Chondrocyte (in vitro differentiated cells): ENCODE measurements at places on chromosomes 4 and X. TPM values are rescaled to one million over a fixed set of nuclear protein-coding genes. Genes with fewer than 3 reads are reported as not detected.

The HHIP gene
- 28.5 to 38.3 TPM (median 32.4 TPM) in 3 replicates for total RNA-seq

The GIMD1 gene
- not detected in 3 replicates for total RNA-seq

The LDB2 gene
- 1.5 to 6.3 TPM (median 2.0 TPM) in 3 replicates for total RNA-seq

The NOCT gene
- 23.8 to 31.6 TPM (median 31.5 TPM) in 3 replicates for total RNA-seq

The ADGRL3 gene
- 10.0 to 19.6 TPM (median 11.6 TPM) in 3 replicates for total RNA-seq

The P2RY4 gene
- total RNA-seq: not detected in 3 replicates

The LRBA gene
- total RNA-seq: 19.7 to 41.9 TPM (median 25.1 TPM) in 3 replicates

DNA sequence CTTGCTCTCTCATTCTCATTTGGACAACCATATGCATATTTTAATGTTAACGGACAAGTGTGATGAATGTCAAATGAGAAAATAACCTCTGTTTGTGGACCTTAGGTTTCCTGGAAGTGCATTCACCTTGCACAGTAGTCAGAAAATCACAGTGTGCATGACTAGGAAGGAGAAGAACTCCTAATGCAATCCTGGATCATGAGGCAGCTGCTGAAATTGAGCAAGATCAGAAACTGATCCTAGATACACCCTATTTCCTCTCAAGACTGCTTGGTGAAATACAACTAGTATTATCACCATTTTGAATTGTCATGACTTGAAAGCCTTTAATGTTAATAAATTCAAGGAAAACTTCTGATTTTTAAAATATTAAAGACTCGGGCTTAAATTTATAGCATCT is 1148.9 kb downstream of the STIM2 start:
- no peak for DNase-seq
- H3K27me3 ChIP-seq: no peaks in the 10 kb centered on the region
- no peaks in the 10 kb centered on the region for H3K4me1 ChIP-seq
- H3K27ac ChIP-seq: no peak overlapping the region
- no peak overlapping the region for H3K4me3 ChIP-seq

DNA sequence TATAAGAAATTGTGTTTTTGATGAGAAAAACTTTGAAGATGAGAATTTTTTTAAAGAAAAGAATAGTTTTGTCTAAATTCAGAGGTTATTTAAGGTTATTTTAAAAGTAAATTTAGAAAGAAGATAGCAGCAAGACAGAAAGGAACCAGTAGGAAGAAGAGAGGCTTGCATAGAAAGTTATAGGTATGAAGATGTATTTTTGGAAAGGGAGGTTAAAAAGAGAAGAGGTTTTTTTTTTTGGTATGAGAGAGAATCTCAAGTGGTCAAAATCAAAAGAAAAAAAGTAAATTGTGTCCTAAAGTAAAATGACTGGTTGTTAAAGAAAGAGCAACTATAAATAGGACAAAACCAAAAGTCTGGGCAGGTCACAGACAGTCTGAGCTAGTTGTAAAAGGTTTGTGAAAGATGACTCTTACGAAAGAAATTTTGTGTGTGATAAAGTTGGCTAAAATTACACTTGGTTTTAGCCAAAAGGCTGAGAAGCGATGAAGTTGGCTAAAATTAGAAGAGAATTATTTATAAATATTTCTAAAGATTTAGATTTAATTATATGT is 16.4 kb upstream of the EIF4E start:
- H3K4me3 ChIP-seq: no peak overlapping the region
- H3K27ac ChIP-seq: peak overlapping the region; percentile 53
- H3K4me1 ChIP-seq: peaks cover 15% of the 10 kb centered on the region
- H3K36me3 ChIP-seq: no peaks in the 10 kb centered on the region

DNA sequence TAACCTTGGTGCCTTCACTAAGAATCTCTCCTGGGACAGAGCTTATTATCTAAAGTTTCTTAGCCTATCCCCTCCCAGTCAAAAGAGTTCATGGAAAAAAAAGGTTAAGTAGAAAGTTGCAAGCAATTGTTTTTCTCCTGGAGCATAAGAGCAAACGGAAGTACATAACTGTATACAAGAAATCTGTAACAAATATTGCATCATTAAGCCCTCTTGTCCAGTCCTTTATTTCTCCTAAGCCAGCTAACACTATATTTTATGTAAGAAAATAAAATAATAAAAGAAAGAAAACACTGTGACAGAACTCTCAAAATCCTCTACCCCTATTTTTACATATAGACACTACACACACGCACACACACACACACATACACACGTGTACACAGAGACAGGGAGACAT is 255.3 kb downstream of the NAF1 start:
- no peaks in the 10 kb centered on the region for H3K36me3 ChIP-seq
- H3K4me1 ChIP-seq: no peaks in the 10 kb centered on the region
- no peak for DNase-seq

- H3K36me3 ChIP-seq: peaks cover 2% of the 10 kb centered on the region
- no peaks in the 10 kb centered on the region for H3K27me3 ChIP-seq
- no peak overlapping the region for H3K4me3 ChIP-seq
- H3K27ac ChIP-seq: peak overlapping the region; percentile 12
Measured at GRCh38 chr4:182338063-182338462, 94.9 kb downstream of the TENM3 start.

DNA sequence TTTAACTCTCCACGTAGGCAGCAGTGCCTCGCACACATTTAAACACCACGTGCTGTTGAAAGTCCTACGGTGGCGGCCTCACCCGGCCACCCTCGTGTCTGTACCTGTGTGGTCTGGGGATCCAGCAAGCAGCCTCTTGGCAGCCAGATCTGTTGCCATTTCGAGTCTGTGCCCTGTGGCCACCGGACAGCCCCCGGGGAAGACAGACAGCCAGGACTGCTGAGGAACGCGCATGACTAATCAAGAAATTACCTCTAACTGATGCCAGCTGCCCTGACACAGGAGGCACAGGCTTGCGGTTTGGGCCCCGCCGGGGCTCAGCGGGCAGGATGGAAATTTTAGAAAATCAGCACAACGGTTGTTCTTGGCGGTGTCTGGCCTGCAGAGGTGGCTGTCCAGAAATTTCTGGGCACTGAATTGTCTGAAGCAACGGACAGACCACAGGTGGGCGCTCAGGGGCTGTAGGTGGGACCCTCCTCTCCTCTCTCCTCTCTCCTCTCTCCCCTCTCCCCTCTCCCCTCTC is 15.6 kb upstream of the ASMTL start:
- H3K4me1 ChIP-seq: peaks cover 23% of the 10 kb centered on the region
- peak overlapping the region; percentile 65 for H3K27ac ChIP-seq
- no peaks in the 10 kb centered on the region for H3K27me3 ChIP-seq
- H3K4me3 ChIP-seq: no peak overlapping the region
- DNase-seq: peak; percentile 93

DNA sequence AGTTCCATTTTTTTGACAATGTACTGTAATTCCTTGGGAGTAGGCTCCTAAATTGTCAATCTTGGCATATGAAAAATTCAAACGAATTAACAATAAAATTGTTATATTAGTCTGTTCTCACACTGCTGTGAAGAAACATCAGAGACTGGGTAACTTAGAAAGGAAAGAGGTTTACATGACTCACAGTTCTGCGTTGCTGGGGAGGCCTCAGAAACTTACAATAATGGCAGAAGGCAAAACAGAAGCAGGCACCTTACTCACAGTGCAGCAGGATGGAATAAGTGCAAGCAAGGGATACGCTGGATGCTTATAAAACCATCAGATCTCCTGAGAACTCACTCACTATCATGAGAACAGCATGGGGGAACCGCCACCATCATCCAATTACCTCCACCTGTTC is 246.4 kb upstream of the TRAM1L1 start:
- no peaks in the 10 kb centered on the region for H3K36me3 ChIP-seq
- no peak overlapping the region for H3K27ac ChIP-seq
- H3K27me3 ChIP-seq: no peaks in the 10 kb centered on the region
- H3K4me3 ChIP-seq: no peak overlapping the region
- H3K4me1 ChIP-seq: no peaks in the 10 kb centered on the region

DNA sequence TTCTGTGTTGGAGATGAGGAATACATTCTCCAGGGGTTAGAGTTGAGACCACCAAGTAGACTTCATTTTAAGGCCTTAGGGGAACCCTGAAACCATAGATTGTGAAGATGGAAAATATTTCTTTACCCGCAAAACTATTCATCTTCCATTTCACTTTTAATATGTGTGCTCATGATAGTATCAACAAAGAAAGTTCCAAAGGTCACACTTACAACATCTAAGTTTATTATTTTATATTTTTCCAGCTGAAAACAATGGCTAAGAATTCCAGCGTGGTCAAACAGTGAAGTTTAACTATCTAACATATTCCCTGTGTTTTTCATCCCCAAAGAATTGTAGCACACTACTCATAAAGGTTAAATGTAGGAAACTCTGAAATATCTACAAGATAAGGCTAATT is 214.5 kb upstream of the GIMD1 start:
- H3K4me1 ChIP-seq: peaks cover 43% of the 10 kb centered on the region
- H3K27ac ChIP-seq: no peak overlapping the region
- DNase-seq: no peak
- no peak overlapping the region for H3K4me3 ChIP-seq
- H3K27me3 ChIP-seq: no peaks in the 10 kb centered on the region
- no peaks in the 10 kb centered on the region for H3K36me3 ChIP-seq

GRCh38 chr4:76702440-76703122 is 195.4 kb downstream of the SOWAHB start:
- H3K27ac ChIP-seq: peak overlapping the region; percentile 79
- H3K36me3 ChIP-seq: peaks cover 2% of the 10 kb centered on the region
- DNase-seq: no peak
- peaks cover 47% of the 10 kb centered on the region for H3K4me1 ChIP-seq
- H3K27me3 ChIP-seq: no peaks in the 10 kb centered on the region
- no peak overlapping the region for H3K4me3 ChIP-seq

DNA sequence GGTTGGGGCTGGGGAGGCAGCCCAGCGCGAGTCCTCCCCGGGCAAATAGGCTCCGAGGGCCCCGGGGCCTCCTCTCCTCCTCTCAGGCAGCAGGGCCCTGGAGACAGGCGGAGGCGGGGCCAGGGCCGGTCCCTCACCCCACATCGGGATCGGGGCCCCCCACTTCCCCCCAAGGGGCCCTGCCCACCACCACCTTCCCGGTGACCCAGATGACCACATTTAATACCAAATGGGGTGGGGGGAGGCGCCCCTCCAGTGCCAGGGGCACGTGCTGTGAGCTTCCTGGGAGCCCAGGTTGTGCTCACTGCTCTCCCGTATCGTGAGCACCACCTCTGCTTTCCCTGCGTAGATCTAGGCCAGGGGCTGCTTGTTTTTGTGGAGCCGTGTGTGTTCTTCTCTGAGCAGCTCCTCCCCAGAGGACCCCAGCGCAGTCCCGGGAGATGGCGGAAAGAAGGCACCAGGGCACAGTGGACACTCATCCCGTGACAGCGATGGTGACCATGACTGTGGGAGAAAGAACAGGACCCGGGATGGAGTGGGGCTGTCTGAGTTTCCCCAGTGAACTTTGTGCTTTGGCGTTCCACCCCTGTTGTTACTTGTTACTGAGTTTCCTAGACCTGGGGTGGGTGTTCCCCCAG is 2.1 kb downstream of the PNMA6A start:
- no peaks in the 10 kb centered on the region for H3K27me3 ChIP-seq
- H3K36me3 ChIP-seq: peaks cover 2% of the 10 kb centered on the region
- H3K4me1 ChIP-seq: no peaks in the 10 kb centered on the region
- no peak for DNase-seq
- no peak overlapping the region for H3K27ac ChIP-seq

- peaks cover 2% of the 10 kb centered on the region for H3K27me3 ChIP-seq
- H3K4me1 ChIP-seq: no peaks in the 10 kb centered on the region
- DNase-seq: no peak
- H3K36me3 ChIP-seq: peaks cover 2% of the 10 kb centered on the region
- H3K4me3 ChIP-seq: no peak overlapping the region
Measured at GRCh38 chrX:78592030-78592429, 67.1 kb downstream of the RTL3 start.

GRCh38 chr4:155007660-155008176 is 200.7 kb upstream of the NPY2R start:
- no peak overlapping the region for H3K4me3 ChIP-seq
- H3K27me3 ChIP-seq: peaks cover 2% of the 10 kb centered on the region
- DNase-seq: no peak
- H3K27ac ChIP-seq: no peak overlapping the region
- no peaks in the 10 kb centered on the region for H3K36me3 ChIP-seq

DNA sequence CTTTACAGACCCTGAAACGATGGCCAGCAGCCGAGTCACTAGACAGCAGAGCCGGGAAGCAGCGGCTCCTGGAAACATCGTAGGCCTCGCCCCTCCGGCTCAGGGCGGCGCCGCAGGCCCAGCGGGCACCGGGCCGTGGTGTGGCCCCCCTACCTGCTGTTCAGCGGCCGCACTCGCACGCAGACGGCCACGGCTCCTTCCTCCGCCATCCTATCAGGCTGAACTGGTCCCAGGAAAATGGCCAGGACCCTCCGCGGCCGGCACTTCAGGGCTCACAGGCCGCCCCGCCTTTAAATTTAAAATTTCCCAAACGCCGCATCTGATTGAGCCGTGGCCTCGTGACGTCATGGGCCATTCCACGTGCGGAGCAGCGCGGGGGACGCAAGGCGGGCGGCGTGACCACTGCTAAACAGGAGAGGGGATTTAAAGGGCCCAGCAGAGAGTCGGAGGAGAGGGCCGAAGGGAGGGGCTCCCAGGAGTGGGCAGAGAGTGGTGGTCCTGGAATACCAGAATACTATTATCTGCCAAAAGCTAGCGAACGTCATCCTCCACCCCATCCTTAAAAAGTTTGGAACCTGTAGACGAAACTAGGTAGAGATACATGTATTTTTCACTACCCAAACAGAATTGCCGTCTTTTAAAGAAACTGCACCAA is at the start of gene CENPE:
Gene CENPE (minus strand): TSS at position 233 of the 655 bp plus-strand sequence. CDS start 24 bp downstream, at position 209.
- H3K4me3 ChIP-seq: peak within 1 kb of the TSS; percentile 91
- H3K4me1 ChIP-seq: peaks cover 10% of the 10 kb centered on the region
- H3K27me3 ChIP-seq: peaks cover 3% of the 10 kb centered on the region
- peak; percentile 92 for DNase-seq
- H3K36me3 ChIP-seq: no peaks in the 10 kb centered on the region
